ENCODE measurements at places on chromosomes 3 and 15.

GRCh38 chr15:73153447-73153846 is 101.2 kb downstream of the NEO1 start:
- no peak for DNase-seq

GRCh38 chr3:107426223-107426622 is 49.0 kb downstream of the CCDC54 start:
- DNase-seq = no peak

DNA sequence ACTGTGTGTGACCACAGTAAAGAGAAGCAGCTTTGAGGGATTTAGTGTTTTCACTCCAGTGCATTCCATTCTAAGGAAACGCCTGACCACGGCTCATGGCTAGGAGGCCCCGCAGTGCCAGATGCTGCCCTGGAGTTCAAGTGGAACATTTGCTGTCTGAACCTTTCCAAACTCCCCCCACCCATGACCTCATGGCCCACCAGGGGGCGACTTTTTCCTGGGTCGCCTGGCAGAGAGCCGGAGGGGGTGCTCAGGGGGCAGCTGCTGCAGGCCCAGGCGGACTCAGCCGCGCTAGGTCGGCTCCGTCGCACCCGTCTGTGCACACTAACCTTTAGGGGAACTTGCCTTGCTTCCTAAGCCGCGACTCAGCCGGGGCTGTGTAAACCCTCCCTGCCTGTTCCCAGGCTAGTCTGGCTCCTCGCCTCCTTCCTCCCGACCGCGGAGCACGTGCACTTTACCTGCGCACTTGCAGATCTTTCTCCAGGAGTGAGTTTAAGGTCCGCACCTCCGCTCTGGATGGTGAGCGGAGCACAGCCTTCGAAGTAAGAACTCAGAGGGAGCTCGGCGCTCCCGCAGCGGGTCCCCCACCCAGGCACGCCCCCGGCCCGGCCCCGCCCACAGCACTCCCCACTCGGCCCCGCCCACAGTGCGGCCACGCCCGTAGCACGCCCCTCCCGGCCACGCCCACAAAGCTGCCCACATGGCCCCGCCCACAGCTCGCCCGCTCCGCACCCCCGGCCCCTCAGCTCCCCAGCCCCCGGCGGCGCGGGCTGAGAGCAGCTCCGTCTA is at the start of gene OCA2:
Gene OCA2, minus strand, starts transcription at position 550 of the 789 bp plus-strand sequence. CDS start 17,441 bp downstream, outside the sequence.
- DNase-seq = no peak

DNA sequence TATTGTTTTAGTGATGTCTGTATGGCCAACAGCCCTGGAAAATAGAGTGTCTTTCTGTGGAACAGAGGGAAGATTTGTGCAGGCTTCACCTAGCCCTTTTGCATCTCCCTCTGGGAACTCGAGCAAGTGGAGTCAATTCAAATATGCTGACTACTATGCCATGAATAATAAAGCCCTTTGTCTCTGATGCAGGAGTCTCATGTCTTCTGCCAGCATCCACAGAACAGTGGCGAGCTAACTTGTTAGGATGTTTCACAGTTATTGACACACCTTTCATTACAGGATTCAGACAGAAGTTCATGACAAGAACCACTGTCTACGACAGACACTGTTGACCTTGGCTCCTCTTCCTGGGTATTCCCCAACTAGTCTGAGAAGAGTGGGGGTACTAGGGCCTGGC is 15.6 kb upstream of the CCDC54 start:
- no peak for DNase-seq

- DNase-seq = no peak
Observed at GRCh38 chr3:39028546-39028945, 23.2 kb downstream of the SCN11A start.

DNA sequence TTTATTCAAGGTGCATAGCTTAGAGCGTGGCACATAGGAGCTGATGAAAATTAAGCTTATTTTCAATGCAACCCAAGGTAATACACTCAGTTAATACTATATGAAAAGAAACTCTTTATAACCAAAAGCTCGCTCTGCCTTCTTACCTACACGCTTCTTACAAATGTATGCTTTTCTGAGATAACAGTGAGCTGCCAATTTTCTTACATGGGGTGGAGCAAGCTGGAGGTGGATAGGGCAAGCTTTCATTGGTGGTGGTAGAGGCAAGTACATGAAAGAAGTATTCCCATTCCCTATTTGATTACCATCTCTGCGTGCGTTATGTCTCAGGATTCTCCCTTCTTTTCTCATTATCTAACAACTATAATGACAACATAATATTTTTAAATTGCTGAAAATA is 8.9 kb downstream of the DZIP3 start:
- no peak for DNase-seq

DNA sequence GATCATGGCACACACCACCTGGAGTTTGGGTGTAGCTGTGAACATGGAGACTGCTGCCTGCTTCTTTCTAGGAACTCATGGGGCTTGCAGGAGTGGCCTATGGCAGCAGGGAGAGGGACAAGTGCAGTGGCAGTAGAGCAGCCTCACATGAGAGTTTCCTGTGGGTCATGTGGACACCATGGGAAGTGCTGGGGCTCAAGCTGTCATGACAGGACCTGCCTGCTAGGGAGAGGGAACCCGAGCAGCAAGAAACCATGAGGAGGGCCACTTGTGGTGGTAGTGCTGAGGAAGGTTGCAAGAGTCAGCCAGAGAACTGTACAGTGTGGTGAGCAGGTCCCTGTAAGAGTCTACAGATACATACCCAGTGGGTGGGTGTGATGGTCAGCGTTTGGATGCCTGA is 73.8 kb upstream of the MRPS22 start:
- DNase-seq = no peak

DNA sequence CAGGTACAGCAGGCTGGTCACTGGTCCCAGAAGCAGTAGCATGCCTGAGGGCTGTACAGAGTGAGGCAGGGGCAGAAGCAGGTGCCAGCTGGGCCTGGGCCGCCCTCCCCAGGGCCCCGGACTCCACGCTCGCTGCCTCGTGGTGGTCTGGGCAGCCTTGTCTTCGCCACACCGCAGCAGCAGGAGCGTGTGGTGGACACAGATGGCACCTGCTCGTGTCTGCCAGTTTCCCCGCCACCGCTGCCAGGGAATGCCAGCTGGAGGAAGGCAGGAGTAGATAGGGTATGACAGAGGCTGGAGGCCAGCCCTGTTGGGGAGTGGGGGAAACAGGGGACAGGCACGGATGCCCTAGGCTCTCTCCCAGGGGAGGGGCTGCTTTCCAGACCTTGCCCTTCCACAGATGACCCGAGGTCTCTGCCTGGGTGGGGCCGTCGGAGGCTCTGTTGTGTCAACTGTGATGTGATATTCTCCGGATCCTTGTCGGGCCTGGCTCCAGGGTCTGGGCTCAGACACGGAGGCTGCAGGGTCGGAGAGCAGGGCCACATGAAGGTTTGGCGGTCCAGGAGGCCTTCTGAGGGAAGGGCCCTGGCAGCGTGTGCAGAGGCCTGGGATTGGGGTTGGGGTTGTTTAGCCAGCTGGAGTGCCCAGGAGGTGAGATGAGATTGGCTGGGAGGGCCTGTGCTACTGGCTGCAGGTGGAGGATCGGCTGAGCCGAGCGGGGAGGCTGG is 33.6 kb downstream of the GOLGA6L10 start:
- DNase-seq = no peak

DNA sequence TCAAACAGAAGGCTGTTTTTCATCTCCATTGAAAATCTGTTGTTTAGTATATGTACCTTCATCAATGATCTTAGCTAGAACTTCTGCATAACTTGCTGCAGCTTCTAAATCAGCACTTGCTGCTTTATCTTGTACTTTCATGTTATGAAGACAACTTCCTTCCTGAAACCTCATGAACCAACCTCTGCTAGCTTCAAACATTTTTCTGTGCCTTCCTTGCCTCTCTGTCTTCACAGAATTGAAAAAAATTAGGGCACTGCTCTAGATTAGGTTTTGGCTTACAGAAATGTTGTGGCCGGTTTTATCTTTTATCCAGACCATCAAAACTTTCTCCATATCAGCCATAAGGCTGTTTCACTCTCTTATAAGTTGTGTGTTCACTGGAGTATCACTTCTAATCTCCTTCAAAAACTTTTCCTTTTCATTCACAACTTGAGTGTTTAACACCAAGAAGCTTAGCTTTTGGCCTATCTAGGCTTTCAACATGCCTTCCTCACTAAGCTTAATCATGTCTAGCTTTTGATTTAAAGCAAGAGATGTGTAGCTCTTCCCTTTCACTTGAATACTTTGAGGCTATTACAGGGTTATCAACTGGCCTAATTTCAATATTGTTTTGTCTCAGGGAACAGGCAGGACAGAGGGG is 78.6 kb downstream of the IGSF11 start:
- DNase-seq = no peak

DNA sequence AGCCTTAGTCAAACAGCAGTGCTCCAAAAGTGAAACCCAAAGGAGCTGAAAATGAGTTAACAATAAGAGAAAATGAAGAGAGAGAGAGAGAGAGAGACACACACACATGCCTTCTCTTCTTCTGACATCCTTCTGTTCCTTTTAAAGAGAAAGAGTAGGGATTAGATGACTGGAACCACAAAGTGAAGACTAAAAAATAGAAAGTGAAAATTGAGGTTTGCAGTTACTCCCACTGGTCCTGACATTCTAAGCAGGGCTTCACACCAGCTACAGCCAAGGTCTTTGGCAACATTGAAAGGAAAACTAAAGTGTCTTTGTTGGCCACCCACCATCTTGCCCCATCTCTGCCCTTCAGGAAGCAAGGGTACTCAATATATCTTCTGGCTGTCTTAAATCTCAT is 59.2 kb downstream of the USP50 start:
- DNase-seq = no peak

- no peak for DNase-seq
Observed at GRCh38 chr15:71187526-71187925, 72.3 kb downstream of the THSD4 start.

DNA sequence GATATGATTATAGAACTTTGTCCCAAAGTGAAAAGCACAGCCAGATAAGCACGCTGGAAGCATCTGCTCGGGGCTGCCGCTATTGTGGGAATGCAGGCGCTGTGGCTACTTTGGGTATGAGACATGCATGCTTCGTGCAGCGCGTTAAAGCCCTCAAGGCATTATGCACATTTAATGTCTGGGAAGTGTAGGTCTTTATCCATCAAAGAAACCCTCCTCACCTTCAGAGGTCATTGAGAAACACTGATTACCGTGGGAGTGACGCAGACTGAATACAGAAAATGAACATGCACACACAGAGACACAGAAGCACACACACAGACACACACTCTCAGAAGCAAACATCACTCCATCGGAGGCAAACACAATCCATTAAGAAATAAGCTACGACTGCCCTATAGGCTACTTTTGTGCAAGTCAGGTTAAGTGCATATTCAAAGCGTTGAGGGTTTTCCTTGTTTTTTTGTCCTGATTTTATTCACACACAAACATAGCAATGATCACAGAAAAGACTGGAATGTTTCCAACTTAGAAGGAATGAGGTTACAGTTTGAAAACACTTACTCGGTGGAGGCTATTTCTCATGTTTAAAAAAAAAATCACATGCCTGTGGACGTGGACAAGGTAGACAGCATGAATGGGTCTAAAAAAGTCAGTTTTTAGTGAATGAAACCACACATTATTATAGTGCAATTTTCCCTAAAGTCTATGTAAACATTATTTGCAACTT is 68.5 kb downstream of the PLCH1 start:
- DNase-seq = no peak

GRCh38 chr15:67564968-67565345 is 22.5 kb downstream of the MAP2K5 start:
- no peak for DNase-seq

DNA sequence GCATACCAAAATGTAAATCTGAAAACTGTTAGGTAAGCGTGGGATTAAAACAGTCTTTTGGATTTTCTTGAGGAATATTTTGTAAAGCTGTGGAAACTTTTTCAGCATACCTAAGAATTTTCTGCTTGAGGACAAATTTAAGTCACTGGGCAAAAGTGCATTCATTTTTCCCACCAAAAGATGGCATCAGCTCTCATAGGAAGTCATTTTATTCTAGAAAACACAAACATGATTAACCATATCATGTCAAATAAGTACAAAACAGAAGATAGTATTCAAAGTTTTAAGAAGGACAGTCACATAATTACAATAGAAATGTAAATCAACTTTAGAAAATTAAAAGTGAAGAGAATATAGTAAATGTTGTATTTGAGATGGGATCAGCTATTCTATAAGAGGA is 63.5 kb downstream of the SLC49A4 start:
- no peak for DNase-seq

DNA sequence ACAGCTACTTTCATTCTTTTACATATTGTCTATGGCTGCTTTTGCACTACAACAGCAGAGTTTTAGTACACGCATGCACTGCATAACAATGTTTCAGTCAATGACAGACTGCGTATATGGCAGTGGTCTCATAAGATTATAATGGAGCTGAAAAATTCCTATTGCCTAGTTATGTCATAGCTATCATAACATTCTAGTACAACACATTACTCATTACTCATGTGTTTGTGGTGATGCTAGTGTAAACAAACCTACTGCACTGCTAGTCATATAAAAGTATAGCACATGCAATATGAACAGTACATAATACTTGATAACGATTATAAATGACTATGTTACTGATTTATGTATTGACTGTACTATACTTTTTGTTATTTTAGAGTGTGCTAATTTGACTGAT is 47.9 kb downstream of the QTRT2 start:
- no peak for DNase-seq

- DNase-seq = no peak
Observed at GRCh38 chr15:88699861-88700260, 61.0 kb downstream of the ISG20 start.

DNA sequence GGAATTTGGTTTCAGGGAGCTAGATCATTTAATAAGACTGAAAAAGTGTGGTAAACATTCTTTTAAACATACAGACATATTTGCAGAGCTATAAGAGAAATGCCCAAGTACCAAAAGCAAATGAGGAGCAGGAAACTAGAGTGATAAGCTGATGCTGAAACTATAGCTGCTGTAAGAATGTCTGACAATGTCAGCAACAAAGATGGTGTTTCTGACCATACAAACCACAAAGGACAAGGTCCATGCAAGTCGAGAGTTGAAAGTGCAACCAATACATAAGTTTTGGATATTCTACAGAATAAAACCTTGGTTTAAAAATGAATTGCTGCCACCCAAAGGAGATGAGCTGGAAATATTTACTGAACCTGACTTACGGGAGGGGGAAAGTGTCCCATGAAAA is 610.2 kb downstream of the TBL1XR1 start:
- DNase-seq = no peak

DNA sequence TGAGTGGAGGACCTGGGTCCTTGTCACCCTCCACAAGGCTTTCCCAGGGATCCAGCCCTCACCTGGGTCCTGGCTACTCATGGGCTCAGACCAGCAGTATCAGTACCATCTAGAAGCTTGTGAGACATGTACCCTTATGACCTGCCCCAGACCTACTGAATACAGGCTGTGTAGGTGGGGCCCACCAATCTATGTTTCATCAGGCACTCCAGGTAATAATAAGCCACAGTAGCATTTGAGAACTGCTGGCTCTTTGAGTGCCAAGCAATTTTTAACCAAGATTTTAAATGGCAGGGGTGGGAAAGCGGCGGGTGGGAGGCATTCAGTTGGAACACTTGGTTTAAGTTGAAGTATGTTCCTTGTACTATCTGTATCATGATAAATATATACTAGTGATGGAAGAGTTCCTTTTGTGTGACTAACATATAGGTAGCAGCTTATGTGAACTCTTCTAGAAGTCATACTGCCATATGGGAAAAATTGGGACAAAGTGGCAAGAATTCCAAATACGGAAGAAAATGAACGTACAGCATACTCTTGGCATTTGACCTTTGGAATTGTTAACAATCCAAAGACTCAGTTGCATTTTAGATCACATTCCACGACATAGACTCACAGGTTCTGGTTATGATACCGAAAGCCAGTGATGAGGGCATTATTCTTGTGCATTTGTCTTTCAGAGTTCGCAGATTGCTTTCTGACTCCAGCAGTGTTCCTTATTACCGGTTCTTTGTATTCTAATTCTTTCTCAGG is 190.4 kb downstream of the GHSR start:
- no peak for DNase-seq

Measured in GDM1 (cell line).